Transverse colon (tissue), 4 donors: ENCODE measurements at places on chromosomes 7 and 10. TPM values are rescaled to one million over a fixed set of nuclear protein-coding genes. Genes with fewer than 3 reads are reported as not detected.

The JCAD gene
- 13.0 TPM for total RNA-seq

The CCDC136 gene
- total RNA-seq = 12.4 TPM

The OR9A2 gene
- not detected for total RNA-seq

The KAZALD1 gene
- 13.1 TPM for total RNA-seq

The NANOS1 gene
- 3.0 TPM for total RNA-seq

The ANK3 gene
- total RNA-seq = 174 TPM

The SUGCT gene
- 44.5 TPM for total RNA-seq

The ASZ1 gene
- total RNA-seq = not detected

The DLX5 gene
- total RNA-seq = not detected

- H3K4me3 ChIP-seq = no peak overlapping the region
- H3K27ac ChIP-seq = no peak overlapping the region
- H3K36me3 ChIP-seq = peaks cover 43% of the 10 kb centered on the region
- no peak for DNase-seq
- H3K27me3 ChIP-seq = no peaks in the 10 kb centered on the region
Observed at GRCh38 chr10:68023292-68023691, 51.8 kb downstream of the HERC4 start.

DNA sequence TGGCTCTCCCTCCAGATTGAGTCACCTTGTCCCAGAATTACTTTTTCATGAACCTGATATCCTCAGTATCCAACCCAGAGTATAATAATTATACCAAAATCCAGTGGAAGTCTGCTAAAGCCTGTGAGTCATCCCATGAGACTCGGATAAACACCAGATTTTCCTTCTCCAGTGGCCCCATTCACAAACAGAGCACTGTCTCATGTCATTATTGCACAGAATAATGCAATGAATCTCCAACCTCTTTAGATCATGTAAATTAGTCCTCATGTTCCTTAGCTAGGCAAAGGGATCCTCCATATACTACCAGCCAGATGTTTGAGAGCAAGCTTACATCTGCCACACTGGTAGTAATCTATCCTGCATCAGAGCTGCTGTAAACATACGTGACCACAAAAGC is 89.0 kb downstream of the AMPH start:
- H3K4me3 ChIP-seq = no peak overlapping the region
- no peaks in the 10 kb centered on the region for H3K36me3 ChIP-seq
- no peak for DNase-seq
- no peaks in the 10 kb centered on the region for H3K27me3 ChIP-seq
- peaks cover 2% of the 10 kb centered on the region for H3K4me1 ChIP-seq
- H3K27ac ChIP-seq = no peak overlapping the region

- H3K27me3 ChIP-seq = no peaks in the 10 kb centered on the region
- DNase-seq = no peak
- H3K36me3 ChIP-seq = no peaks in the 10 kb centered on the region
Observed at GRCh38 chr7:138226745-138227279, 150.6 kb downstream of the AKR1D1 start.

DNA sequence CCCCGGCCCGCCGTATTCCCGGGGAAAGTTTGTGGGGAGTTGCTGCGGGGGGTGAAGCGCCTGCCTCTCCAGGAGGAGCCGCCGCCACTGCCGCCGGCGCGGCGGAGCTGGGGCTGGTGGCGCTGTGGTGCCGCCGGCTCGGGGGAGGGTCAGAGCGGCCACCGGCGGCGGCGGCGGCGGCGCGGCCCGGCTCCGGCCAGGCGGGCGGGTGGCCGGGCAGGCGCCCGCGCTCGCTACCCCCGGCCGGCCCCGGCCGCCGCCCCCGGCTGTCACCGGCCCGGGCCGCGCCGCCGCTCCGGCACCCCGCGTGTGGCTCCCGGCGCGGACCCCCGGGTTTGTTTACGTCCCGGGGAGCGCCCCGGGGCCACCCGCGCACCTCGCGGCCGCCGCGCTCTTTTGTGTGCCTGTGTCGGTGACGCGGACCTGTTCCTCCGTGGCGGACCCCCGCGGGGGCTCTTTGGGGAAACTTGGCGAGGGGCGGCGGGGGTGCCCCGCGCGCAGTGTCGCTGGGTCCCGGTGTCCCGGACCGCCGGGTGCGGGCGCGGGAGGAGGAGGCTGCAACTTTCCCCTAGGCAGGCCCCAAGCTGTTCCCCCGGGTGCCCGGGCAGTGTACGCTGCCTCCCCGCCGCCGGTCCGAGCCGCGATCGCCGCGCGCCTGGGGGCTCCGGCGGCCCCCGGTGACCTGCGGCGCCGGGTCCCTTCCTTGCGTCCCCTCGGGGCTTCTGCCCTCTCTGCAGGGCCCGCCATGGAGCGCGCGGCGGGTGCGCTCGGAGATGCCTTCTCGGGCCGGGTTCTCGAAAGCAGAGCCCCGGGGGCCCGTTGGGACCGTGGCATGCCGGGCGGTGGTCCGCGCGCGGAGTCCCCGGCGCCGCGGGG is 593 bp upstream of the CUX1 start:
- peaks cover 7% of the 10 kb centered on the region for H3K4me1 ChIP-seq
- peak; percentile 64 for DNase-seq
- H3K27me3 ChIP-seq = no peaks in the 10 kb centered on the region

- no peaks in the 10 kb centered on the region for H3K4me1 ChIP-seq
- no peaks in the 10 kb centered on the region for H3K27me3 ChIP-seq
- H3K36me3 ChIP-seq = no peaks in the 10 kb centered on the region
- no peak overlapping the region for H3K27ac ChIP-seq
- H3K4me3 ChIP-seq = no peak overlapping the region
- no peak for DNase-seq
Observed at GRCh38 chr7:140966561-140967233, 42.0 kb upstream of the BRAF start.

DNA sequence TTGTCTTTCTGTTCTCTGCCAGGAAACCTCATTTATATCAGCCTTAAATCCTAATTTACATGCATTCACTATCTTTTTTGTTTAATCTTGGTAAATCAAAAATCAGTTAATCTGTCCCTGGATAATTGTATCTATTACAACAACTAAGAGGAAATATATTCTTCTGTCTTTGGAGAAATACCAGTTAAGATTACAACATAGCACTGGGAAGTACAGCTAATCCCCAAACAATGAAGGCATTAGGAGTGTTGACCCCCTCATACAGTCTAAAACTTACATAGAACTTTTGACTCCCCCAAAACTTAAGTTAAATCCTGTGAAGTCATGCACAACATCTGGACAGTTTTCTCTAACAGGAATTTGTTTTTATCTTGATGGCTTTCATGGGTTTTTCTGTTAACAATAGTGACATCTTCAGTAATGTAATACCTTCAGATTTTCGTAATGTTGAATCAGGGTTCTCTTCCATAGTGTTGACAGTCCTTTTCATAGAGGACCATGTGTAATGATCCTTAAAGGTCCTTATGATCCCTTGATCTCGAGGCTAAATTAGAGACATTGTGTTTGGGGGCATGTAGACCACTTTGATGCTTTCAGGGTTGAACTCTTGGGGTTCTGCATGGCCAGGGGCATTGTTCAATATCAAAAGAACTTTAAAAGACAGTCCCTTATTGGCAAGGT is 24.1 kb upstream of the ABCC2 start:
- no peak for DNase-seq
- H3K4me1 ChIP-seq = no peaks in the 10 kb centered on the region
- H3K27ac ChIP-seq = no peak overlapping the region
- peaks cover 50% of the 10 kb centered on the region for H3K36me3 ChIP-seq
- no peak overlapping the region for H3K4me3 ChIP-seq

DNA sequence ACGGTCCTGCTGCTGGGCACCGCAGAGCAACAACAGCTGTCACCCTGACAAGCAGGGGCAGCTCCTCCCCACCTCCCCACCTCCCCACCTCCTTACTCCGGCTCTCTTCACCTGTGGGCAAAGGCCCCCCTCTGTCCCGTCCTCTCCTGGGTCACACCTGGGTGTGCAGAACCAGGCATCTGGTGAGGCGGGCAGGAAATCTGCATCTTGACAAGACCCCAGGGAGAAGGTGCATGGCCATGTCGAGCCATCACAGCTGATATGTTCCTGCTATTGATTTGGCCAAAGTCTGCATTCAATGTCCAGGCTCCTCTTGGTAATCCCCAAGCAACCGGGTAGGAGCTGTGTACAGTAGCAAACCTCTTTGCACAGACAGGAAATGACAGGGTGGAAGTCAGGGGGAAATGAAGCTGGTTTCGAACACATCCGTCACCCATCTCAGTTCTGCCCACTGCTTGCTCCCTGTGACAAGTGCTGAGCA is 554.2 kb downstream of the DNAJB6 start:
- H3K27me3 ChIP-seq = no peaks in the 10 kb centered on the region
- no peak for DNase-seq
- H3K4me3 ChIP-seq = no peak overlapping the region
- H3K36me3 ChIP-seq = no peaks in the 10 kb centered on the region
- H3K4me1 ChIP-seq = no peaks in the 10 kb centered on the region

- DNase-seq = no peak
- H3K4me1 ChIP-seq = no peaks in the 10 kb centered on the region
- no peak overlapping the region for H3K4me3 ChIP-seq
- H3K36me3 ChIP-seq = no peaks in the 10 kb centered on the region
Observed at GRCh38 chr7:36217961-36218284, 64.9 kb downstream of the EEPD1 start.

DNA sequence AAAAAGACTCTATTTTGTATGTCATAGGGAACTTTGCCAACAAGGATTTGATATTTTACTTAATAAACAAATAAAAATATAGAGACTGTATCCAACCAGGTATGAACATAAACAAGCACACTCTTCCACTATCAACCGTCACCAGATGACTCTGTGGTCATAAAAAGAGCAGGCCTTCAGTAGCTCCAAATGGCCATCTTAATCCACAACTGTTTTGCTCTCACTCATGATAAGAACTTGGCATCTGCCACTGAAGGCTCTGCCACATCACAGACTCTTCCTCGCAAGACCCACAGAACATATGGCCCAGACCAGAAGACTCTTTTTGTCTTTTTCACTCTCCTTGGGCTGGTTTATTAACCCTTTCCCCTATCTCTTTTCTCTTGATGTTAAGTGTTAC is 98.7 kb upstream of the POM121L12 start:
- no peaks in the 10 kb centered on the region for H3K4me1 ChIP-seq
- DNase-seq = no peak
- H3K27me3 ChIP-seq = no peaks in the 10 kb centered on the region
- no peak overlapping the region for H3K4me3 ChIP-seq

GRCh38 chr10:121617176-121617575 is 18.9 kb upstream of the FGFR2 start:
- H3K4me1 ChIP-seq = no peaks in the 10 kb centered on the region
- no peak overlapping the region for H3K4me3 ChIP-seq
- no peak overlapping the region for H3K27ac ChIP-seq

- no peak overlapping the region for H3K27ac ChIP-seq
- H3K36me3 ChIP-seq = no peaks in the 10 kb centered on the region
- H3K4me1 ChIP-seq = no peaks in the 10 kb centered on the region
Observed at GRCh38 chr7:157707983-157708918, 371.4 kb downstream of the DNAJB6 start.

DNA sequence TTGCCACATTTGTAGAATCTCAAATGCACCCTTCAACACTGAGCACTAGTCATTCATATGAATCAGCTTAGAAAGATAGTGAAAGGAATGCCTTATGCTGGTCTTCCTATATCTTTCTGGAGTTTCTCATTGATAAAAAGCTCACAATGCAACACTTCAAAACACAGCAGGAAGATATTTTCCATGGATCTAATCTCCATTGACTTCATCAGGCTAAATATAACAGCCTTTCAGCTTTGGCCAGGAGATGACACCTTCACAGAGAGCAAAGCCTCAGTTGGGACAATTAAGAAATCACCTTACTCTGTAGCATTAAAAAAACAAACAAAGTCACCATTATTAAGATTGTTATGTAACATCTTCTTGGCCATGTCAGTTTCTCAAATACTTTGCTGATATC is 6.7 kb downstream of the NRP1 start:
- no peaks in the 10 kb centered on the region for H3K27me3 ChIP-seq
- no peak for DNase-seq
- no peak overlapping the region for H3K27ac ChIP-seq

DNA sequence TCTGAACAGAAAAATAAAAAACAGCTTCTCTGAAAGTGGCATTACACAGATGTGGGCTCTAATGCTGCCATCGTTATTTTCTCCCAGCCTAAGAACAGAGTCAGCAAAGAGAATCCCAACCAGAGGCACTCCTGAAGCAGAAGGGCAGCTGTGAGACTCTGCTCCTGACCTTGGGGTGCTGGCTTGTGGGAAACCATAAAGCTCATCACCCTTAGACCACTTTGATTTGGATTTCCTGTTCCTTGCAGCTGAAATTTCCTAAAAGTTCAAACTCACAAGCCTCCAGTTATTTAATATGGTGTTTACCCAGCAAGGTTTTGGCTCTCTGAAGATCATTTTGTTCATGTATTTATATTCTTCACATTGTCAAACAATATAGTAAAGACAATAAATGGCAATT is 814.8 kb downstream of the TNS3 start:
- H3K36me3 ChIP-seq = no peaks in the 10 kb centered on the region
